Nucleus accumbens (tissue), 56 donors: ENCODE measurements at places on chromosomes 2 and 18.

DNA sequence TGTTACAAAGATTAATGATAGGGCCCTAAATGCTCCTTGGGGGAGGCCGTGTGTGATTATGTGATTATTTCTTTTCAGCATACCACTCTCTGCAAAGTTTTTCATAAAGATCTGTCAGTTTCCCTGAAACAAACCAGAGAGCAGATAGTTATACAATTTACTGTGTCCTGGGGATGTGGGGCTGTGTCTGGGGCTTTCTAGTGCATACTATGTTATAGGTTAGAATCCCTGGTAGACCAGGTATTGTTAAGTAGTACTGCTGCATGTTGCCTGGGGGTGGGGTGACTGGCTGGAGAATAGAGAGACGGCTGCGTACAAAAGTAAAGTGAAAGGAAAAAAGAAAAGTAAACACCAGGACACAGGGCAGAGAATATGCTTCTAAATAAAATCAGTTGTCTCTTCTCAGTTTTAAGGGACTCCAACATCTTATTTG, 3.3 kb upstream of the CCBE1 start:
- no peak for DNase-seq

- no peak for DNase-seq
Measured at GRCh38 chr2:10919410-10919770, 7.7 kb downstream of the KCNF1 start.

- DNase-seq = no peak
Measured at GRCh38 chr18:44125446-44125845, 555.2 kb upstream of the SETBP1 start.

DNA sequence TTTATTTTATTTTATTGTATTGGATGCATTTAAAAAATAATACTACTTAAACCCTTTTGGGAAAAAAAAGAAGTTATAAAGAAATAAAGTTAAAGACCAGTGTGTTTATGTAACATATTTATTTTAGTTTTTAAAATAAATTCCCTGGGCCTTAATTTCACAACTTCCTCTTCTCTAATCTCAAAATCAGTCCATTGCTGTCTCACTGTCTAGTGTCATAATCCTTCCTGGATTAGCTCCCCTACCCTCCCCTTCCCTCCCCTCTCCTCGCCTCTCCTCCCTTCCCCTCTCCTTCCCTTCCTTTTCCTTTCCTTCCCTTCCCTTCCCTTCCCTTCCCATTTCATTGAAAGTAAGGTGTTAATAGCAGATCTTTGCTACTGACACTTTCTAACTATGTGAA, 40.3 kb upstream of the ZEB2 start:
- DNase-seq = no peak

DNA sequence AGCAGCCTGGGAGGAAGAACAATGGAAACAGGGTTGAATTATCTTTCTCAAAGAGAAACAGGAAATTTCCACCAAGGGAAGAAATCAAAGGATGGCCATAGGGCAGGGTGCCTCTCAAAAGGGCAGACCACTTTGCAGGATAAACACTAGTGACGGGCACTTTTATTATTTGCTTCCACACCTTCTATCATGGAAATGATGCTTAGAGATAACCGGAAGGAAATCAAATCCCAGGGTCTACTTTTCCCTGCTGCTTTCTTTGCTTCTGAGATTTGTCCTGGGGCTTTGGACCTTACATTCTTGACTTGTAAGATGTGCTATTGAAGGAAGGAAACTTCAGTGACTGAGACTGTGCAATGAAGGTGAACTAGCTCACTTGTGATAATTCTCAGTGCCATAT, 1.1 kb upstream of the SCN9A start:
- DNase-seq = no peak

DNA sequence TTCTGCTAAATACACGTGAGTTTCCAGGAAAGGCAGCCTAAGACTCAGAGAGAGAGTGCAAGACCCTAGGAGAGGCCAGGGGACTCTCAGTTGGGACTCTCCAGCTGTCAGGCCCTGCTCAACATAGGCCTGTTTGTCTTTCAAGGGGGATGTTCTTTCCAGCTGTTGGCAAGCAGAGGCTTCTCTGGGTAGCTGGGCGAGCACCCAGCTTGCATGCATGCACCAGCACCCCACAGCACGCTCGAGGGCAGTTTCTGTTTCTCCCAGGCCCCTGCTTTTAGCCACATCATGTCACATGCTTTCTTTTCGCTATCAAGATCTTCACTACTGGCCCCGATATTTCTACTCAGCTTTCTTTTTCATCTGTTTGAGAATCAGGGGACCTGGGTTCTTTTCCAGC, 479.3 kb upstream of the HS6ST1 start:
- DNase-seq = no peak

GRCh38 chr2:185215497-185215896, 523.1 kb upstream of the FSIP2 start:
- DNase-seq = no peak

DNA sequence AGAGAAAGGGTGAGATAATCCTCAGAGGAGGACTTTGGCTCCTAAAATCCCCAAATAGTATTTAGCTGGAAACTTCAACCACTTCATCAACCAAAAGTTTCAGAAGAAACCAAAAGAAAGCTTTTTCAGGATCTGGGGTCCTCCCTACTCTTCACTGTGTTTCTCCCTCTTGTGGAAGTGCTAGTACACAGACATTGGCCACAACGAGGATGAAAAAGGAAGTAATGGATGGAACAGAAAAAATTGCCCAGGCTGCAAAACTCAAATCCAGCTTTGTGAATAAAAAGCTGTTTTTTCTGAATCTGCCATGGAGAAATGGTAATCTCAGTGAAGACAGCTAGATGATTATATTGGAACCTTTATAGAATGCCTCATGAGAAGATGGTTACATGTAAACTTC, 4.0 kb downstream of the PID1 start:
- no peak for DNase-seq

- no peak for DNase-seq
Measured at GRCh38 chr2:224884188-224884587, 158.1 kb downstream of the DOCK10 start.

- no peak for DNase-seq
Measured at GRCh38 chr2:54107903-54108615, 7.4 kb upstream of the ACYP2 start.

DNA sequence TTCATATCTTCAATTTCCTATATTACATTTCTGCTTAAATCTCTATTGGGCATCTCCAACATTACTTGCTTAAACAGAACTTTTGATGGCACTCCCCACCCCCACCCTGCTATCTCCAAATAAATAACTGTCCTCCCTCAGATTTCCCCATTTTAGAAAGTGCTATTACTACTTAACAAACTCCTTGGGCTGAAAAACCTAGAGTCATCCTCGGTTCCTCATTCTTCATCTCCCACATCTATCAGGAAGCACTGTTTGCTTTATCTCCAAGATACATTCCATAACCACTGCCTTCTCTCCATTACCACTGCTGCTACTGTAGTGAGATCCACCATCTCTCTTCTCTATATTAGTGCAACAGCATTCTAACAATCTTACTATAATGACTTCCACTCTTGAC, 150.4 kb upstream of the CYRIA start:
- no peak for DNase-seq

DNA sequence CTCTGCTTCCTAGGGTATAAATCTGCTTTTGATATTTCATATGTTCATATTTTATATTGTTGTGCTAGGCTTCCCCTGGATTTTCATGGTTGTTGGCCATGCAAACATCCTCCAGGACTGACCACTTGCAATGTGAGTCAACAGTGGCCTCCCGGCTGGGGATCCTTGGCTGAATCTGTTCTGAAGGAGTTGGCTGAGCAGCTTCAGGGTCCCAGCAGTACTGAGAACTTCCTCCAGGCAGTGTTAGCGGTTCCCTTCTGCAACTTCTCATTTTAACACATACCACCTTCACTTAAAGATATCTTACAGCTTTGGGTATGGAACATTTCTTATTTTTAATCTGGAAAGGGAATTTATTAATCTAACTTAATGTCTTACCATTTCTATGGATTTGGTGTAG, 122.1 kb downstream of the DTNB start:
- DNase-seq = no peak

DNA sequence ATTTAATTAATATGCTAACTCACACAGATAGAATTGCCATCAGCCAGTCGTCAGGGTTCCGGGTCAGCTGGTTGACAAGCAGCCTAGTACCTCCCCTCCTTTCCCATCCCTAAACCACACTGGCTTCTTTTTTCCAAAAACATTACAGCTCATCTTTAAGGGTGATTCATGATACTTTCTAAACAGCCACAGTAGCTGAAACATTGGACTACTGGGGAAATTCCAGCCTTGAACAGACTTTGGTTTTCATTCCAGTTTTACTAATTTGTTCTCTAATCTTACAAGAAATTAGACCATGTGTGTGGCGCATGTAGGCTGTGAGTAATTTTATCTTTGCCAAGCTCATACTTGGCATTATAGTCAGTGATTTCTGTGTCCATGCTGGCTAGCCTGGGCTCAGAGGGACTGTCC, 110.8 kb downstream of the FMNL2 start:
- no peak for DNase-seq

DNA sequence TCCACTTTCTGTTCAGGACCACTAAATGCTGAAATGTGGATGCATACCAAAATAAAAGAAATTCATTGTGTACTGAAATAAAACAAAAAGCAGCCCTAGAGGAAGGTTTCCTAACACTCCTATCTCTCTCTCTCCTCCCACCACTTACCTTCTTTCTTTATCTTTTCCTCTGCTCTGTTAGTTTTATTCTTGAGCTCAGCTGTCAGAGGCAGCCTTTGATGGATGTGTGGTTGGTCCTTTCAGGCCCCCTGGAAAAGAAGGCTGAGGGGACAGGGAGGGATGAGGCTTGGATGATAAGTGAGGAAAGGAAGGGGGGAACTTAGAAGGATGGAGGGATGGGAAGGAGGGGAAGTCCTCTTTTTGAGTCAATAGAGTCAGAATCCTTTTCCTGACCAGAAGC, 47.6 kb downstream of the DHRS9 start:
- DNase-seq = no peak

DNA sequence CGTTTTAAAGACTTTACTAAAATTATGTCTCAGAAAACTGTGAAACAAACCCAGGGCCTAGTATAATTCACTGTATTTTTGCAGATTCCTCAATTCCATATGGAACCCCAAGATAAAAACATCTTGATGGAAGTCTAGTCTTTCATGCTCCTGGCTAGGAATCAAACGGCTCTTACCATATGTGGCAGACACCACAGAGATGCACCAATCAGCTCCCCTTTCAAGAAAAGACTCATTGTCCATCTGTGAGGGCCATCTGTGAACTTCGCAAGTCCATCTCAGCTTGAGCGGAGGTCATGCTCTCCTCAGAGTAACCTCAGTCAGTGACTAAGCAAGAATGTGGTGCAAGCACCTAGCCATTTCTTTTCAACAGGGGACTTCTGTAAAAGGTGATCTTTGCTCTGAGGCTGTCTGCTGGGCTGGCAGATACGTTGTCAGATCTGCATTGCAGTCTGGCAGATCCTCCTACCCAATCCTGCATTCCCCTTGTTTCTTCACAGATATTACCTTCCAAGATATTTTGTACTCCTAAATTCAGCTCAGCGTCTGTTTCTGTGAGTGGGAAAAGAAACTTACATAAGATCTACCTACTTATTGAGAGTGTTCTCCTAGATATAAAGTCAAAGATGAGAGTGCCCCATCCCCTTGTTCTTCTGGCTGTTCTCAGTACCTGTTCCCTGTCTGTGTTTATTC, 419.3 kb downstream of the SPAG16 start:
- DNase-seq = no peak

DNA sequence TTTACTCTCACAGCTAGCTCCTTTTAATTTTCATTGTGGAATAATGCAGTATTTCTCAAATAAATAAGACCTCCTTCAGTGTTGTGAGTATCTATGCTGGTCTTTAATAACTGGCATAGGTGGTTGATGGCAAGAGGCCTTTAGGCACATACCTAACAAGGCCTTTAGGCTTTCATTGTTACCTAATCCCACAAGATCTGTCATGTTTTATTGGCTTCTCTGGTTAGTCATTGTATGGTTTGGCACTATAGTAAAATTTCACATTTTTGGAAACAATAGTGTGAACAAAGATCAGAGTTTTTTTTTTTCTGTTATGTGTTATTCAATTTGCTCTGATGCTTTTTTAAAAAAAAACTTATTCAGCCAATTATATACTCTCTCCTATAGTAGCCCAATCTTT, 89.8 kb upstream of the NEUROD1 start:
- DNase-seq = no peak

GRCh38 chr2:191435141-191435540, 189.9 kb downstream of the MYO1B start:
- no peak for DNase-seq

DNA sequence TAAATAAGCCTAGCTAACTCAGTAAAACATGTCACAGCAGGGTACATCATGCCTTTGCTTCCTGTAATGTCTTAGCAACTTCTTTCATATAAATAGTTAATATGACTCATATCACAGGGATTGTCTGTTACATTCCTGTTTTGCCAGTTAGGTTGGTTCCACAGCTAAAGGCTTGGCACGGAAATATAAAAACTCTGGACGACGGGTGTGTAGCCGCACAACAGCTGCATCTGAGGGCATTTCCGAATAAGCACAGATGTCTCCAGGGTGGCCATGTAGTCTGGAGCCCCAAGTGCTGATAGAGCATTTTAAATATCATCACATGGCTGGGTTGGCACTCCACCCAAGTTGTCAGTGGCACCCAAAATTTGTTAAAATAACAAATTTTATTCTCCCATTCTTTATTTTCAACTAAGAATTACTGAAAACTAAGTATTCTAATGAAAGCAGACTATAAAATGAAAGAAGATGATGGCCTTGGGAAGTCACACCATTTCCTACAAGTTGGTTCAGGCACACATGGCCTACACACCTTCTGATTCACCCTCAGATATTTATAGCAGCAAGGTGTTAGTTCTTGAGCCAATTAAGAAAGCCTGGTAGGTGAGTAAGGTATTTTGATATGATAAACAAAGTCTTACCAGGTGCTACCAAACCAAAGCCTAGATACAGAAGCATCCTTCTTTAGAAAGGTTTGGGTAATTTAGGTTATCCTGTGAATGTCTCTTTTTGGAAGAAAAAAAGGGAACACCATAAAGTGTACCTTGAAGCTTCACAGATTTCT, 61.8 kb upstream of the STK17B start:
- DNase-seq = no peak

DNA sequence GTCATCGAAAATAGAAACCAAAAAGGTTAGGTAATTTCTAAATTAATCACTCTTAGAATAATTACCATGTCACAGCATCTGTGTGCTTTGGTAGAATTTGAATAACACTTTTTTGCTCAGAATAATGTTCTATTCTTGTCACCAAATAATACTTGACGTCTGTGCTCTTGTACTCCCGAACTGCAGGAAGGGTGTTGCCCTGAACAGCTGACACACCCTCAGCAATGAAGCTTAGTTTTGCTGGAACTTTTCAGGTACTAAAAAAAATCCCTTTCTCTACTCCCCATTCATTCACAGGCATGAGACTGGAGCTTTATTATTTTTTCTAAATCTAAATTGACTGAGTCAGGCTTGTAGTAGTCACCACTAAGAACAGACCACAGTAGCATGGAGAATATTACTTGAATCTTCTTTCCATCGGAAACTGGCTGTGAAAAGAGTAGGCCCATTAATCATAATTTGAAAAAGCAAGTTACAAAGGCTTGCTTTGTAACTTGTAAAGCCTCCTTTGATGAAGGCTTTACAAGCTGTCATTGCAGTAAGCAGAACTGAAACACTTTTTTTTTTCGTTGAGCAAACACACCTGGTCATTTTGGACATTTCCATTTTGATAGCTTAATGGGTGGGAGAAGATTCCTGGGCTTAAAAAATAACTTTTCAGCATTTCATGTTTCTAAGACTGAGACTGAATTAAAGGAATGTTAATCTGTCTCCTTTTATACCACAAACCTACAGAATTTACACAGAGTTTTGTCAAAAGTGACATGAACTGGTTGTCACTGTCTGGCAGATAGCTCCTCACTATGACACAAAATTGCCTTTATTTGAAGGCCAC, 70.3 kb upstream of the PELI1 start:
- no peak for DNase-seq
